Nucleus accumbens (tissue), 56 donors: ENCODE measurements at places on chromosomes 7 and 10.

- no peak for DNase-seq
Observed at GRCh38 chr7:93161181-93161762, 13.1 kb upstream of the SAMD9L start.

GRCh38 chr10:36265741-36266140 lies 623.6 kb upstream of the FZD8 start:
- no peak for DNase-seq

GRCh38 chr10:51867956-51868355 lies 168.6 kb upstream of the CSTF2T start:
- DNase-seq: no peak

GRCh38 chr10:74145133-74145532 lies 5.5 kb downstream of the AP3M1 start:
- DNase-seq: no peak

DNA sequence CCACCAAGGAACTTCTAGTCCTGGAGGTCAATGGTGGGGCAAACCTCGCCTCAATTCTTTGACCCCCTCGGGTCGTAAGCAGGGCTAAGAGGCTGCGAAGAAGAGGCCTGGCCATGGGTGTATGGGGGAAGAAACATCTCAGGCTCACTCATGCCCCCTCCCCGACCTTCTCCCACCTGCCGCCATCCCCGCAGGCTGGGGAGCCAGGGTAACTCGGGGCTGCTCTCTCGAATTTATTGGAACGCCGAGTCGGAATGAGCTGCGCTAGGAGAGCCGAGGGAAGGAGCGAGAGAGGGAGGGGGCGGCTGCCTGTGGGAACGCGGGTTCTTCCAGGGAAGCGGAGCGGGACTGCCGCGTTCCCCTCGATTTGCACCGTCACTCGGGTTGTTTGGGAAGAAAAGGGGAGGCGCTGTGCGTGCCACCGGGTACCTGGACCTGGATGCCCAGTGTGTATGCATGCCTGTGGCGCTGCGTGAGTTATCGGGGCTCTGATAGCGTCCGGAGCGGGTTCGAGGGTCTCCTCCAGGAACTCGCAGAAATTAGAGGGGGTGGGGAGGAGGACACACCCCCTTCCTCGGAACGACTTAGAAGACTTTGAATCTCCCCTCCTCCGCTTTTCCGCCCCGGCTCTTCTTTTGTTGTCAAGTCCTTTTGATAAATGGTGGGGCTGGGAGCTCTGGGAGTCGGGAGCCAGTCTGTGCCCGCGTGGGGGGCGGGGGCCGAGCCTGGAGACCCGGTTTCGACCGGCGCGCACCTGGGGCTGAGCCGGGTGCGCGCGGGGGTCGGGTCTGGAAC lies 1.8 kb upstream of the ZNF503 start:
- DNase-seq: no peak

GRCh38 chr7:40105879-40106473 lies 28.4 kb downstream of the MPLKIP start:
- no peak for DNase-seq

- no peak for DNase-seq
Observed at GRCh38 chr7:107232568-107233090, 63.8 kb downstream of the HBP1 start.

GRCh38 chr10:11697718-11698527 lies 44.3 kb upstream of the ECHDC3 start:
- no peak for DNase-seq

DNA sequence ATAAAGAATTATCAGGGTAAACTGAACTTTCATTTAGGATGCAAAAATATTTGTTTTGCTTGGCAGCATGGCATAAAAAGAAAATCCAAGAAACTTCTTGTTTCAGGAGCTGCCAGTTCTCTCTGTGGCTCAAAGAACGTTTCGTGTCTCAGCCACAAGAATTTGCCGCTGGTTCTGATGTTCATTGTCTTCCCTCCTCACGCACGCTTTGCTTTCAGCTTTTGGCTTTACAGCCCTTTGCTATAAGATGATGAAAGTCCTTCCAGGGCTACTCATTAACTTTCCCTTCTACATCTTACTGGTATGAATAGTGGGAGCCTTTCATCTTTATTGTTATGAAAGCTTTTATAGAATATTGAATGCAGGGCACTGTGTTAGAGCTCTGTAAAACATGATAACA lies 124.7 kb downstream of the BICC1 start:
- DNase-seq: no peak

- DNase-seq: no peak
Observed at GRCh38 chr7:87598234-87599009, 2.3 kb downstream of the ABCB1 start.

DNA sequence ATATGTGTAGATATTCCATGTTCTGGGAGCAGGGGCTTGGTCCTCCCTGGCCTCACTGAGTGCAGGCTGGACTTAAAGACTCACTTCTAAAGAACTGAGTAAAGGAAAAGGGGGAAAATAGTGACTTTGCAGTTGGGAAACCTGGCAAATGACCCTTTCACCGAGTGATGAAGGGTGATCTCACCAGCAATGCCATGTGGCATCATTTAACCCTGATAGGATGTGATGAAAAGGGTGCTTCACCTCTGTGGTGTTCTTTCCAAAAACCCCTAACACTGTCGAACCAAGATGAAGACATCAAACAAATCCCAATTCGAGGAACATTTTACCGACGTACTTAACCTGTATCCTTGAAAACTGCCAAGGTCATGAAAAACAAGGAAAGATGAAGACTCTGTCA lies 71.9 kb downstream of the AOAH start:
- DNase-seq: no peak

DNA sequence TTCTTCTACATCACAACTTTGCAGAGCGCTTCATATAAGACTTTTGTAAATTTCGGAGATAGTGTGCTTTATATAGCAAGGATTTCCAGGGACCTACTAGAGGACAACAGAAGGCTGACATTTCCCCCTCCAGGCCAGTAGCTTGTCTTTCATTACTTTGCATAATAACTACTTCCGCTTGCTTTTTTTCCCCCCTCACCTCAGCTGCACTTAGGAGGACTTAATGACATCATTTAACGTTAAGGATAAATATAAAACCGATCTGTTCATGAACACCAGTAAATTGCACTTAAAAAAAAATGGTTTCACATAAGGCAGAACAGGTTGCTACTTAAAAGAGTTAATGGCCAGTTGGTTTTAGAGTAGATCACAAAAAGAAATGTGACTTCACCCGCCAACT lies 172.3 kb downstream of the AUTS2 start:
- DNase-seq: no peak

- DNase-seq: no peak
Observed at GRCh38 chr7:157022681-157023588, 12.5 kb upstream of the MNX1 start.

DNA sequence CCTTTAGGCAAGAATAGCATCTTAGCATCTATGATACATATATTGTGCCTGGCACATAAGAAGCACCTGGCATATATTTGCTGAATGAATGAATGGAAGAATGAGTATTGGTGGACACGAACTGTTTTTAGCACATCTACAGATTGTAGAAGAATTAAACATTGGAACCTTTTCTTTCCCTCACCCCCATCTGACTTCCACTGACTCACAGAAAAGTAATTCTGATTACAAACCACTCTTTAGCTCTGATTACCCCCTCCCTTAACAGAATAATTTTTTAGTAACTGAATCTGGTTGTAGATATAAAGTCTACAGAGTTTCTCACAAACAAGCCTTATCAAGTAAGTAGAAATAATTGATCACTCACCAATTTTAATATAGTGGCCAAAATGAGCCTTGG lies 31.9 kb downstream of the SLC26A4 start:
- no peak for DNase-seq

DNA sequence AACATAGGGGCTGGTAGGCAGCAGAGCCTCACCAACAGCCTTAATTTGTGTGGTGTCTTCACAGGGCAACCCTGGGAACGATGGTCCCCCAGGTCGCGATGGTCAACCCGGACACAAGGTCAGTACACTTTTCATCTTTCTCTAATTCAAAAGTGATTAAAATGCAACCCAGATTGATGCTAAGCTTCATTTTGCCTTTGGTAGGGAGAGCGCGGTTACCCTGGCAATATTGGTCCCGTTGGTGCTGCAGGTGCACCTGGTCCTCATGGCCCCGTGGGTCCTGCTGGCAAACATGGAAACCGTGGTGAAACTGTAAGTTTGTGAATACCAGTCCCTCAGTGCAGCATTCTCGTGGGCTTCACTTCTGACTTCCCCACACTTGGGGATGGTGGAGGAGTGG lies 30.9 kb downstream of the COL1A2 start:
- DNase-seq: no peak

DNA sequence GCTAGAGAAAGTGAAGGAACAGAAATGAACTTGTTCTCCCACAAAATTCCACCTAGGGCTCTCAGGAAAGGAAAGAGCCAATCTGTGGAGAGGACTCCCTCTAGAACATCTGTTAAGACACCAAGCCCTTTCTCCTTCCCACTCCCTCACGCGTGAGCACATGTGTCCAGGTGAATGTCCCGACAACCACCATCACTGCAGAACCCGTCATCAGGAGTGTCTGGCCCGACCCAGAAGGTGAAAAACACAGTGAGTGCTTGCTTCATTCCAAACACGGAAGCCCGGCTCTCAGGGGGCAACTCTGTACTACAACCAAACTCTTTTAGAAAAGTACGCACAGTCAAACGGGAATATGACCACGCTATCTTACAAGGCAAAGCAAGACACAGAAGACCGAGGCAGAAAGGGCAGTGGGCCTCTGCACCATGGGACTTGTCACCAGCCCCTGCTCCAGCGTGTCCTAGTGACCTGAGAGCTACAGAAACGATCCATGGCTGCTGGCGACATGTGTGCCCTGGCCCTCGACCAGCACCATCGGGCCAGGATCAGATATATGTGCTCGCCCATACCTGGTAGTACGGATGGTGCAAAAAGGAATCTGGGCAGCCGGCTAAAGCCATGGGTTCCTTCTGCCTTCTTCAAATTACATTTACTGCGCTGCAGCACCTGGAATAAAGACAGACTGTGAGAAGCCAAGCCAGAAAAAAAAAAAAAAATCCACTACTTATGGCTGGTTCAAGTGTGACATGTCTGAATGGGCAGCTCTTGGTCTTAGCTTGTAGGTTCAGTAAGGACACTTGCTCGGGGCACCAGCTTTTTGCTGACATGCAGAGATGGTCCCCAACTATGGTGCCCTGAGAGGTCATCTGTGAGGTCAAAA lies 50.8 kb downstream of the GRB10 start:
- no peak for DNase-seq

- DNase-seq: no peak
Observed at GRCh38 chr10:18476076-18476647, 175.2 kb downstream of the NSUN6 start.

- DNase-seq: no peak
Observed at GRCh38 chr10:34590793-34591192, 224.3 kb downstream of the PARD3 start.

- DNase-seq: no peak
Observed at GRCh38 chr10:79346012-79346340, 1.3 kb upstream of the PPIF start.

- no peak for DNase-seq
Observed at GRCh38 chr7:108003599-108003935, 606 bp upstream of the LAMB1 start.

GRCh38 chr7:55374213-55374612 lies 9.1 kb downstream of the LANCL2 start:
- no peak for DNase-seq

- no peak for DNase-seq
Observed at GRCh38 chr7:5396542-5396941, 27.1 kb downstream of the TNRC18 start.

DNA sequence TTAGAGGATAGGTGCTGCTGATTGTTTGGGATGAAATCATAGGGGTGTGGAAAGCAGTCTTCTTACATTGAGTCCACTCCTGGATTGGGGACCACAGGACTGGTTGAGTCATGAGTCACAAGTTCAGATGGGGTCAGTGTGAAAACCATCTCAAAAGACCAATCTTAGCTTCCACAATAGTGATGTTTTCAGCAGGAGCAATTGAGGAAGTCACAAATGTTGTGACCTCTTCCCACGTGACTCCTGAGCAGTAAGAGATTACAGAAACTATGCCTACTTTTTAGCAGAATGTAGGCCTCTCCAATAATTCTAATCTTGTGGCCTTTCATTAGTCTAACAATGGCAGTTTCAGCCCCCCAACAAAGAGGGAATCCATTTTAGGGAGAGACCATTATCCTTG lies 256.9 kb upstream of the CDC14C start:
- no peak for DNase-seq

DNA sequence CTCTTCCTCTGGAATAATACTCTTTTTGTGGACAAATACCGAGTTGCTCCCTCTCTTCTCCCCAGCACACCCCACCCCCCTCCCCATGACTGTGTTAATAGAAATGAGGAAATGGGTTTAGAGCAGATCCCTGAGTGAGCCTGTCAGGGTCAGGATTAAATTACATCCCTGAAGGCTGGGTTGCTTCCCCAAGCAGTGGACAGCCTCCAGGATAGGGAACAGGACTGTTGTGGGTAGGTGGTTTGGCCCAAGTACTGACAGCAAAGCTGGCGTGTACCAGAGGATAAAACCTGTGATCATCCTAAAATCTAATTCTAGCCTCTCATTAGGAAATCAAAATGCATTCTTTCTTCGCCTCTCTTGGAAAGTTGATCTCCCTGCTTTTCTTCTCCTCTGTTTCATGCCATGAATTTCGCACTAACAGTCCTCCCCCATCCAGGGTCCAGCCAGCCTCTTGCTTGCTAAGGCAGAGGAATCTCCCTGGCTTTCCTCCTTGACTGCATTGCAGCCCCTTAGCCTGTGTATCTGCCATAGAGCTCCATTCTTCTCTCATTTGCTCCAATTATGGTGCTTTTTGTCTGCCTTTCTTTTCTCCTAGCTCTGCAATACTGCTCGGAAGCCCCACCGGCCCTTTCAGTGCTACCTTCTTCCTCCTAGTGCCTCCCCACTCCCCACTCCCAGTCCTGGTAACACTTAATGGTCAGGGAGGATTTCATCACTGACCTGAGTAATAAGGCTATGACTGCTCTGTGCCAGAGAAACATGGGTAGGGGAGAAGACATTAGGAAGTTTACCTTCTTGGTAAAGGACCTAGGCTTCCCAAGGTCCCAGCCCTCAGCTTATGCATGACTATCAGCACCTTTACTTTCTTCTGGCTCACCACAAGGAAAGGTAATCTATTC lies 8.4 kb downstream of the LRRC4 start:
- DNase-seq: no peak

DNA sequence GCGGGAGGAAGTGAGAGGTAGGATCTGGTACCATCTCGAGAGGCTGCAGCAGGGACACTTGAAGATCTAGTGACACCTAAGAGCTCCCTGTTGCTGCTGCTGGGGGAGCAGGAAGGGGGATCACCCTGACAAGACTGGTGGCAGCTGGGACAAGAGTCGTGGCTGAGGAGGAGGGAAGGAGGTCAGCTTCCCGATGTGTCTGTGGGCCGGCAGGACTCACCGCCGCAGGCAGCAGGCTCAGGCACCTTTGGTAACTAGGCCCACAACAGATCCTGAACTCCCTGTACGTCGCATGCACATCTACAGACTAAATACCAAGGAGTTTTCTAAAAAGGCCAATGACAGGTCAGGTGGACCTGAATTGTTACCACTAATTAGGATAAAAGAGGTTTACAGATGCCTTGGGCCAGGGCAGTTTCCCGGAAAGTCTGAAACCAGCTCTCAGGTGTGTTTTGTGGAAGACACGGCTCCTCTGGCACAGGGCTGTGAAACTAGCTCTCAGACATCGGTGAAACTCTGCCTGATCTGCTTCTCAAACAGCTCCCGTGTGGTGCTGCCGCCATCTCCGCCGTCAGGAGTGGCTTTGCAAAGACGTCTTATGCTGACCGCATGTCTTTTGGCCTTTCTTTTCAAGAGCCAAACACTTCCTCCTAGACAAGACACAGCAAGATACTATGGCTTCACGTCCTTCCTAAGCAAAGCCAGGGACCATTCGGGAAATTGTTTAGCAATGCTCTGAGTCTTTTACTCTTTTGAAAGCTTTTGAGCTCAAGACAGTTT lies 609.7 kb downstream of the PTPRN2 start:
- no peak for DNase-seq

- no peak for DNase-seq
Observed at GRCh38 chr7:99679032-99679399, 780 bp downstream of the CYP3A5 start.
